ENCODE measurements at places on chromosomes 1 and 21. TPM values are rescaled to one million over a fixed set of nuclear protein-coding genes. Genes with fewer than 3 reads are reported as not detected.

Gene CNN3
- 418 TPM for polyA plus RNA-seq

Gene IL10
- 1.5 TPM for polyA plus RNA-seq

DNA sequence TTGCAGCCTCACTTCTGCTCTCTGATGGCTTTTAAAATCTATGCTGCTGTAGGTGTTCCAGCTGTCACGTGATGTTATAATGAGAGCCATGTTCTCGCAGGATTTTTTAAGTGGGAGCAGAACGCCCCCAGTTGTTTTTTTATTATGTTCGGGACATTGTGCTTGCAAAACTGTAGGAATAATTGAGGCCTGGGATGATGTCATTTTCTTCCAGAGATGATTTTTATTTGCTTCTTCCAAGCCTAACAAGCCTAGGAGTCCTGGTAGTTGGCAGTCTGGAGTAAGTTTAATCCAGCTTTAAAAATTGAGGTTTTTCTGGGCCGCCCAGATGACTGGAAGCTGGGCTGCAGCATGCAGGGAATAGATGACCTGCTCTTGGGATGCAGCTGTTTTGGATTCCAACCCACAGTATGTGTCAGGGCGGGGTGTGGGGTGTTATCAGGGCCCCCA is 34.6 kb upstream of the CHIT1 start:
- DNase-seq: no peak

DNA sequence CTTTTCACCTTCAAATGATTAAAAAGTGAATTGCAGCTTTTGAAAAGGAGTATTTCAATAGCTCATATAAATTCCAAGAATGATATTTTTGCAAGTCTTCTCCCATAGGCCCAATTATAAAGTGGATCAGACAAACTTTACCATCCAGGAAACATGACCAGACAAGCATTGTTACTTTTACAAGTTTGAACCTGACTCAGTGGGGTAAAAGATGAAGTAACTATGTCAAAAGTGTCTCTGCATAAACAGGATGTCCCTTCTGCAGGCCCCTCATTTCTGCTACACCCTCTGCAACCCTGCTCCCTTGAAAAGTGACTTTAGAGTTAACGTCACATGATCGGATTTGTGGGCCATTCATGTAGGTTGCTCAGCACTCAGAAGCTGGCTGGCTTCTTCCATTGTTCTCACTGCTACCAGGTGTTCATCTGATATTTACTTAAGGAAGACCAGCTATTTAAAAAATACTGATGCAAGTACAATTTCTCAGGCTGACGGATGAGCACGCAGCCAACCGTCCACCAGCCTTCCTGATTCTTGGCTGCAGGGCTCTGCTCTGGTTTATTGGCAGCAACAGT is 32.3 kb downstream of the URB1 start:
- DNase-seq: no peak

GRCh38 chr1:67304023-67304422 is 3.6 kb upstream of the IL12RB2 start:
- DNase-seq: no peak

Measured in adrenal gland (tissue), 19 donors.